ENCODE measurements at places on chromosomes 16 and 17.
A peak's percentile ranks its signal among the peaks of the same experiment; 100 is the strongest.

GRCh38 chr16:12672986-12673385, 130.7 kb downstream of the CPPED1 start:
- DNase-seq, result no peak

- no peak for DNase-seq
Measured at GRCh38 chr16:68490829-68491575, 42.7 kb upstream of the SMPD3 start.

DNA sequence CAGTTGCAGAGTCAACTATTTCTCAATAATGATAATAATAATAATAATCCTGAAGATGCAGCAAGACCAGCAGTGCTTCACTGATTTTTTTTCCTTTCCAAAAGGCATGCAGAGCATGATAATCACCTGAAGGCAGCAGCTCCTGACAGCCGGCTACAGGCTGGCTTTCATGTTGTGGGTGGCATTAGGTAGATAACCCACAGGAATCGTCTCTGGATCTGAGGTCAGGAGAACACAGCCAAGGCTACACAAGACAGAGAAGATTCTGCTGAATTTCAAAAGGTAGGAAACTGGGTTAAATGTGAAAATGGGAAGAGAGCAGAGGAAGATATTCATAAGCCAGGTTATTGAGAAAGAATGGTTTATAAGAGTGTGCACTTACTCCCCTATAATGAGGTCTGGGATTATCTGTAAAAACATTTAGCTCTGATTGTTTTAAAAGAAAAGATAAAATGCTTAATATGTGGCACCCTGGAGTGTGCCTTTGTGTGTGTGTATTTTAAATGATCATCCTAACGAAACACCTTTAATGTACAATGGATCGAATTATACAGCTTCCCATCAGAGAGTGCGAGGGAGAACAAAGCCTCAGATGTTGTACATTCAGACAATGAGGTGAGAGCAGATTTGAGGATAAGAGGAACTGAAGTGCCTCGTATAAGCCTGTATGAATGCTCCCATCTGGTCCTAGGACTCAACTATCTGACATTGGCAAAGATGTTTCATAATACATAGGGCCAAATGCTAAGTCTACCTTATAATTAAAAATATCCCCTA, 273.1 kb downstream of the PHKB start:
- no peak for DNase-seq

DNA sequence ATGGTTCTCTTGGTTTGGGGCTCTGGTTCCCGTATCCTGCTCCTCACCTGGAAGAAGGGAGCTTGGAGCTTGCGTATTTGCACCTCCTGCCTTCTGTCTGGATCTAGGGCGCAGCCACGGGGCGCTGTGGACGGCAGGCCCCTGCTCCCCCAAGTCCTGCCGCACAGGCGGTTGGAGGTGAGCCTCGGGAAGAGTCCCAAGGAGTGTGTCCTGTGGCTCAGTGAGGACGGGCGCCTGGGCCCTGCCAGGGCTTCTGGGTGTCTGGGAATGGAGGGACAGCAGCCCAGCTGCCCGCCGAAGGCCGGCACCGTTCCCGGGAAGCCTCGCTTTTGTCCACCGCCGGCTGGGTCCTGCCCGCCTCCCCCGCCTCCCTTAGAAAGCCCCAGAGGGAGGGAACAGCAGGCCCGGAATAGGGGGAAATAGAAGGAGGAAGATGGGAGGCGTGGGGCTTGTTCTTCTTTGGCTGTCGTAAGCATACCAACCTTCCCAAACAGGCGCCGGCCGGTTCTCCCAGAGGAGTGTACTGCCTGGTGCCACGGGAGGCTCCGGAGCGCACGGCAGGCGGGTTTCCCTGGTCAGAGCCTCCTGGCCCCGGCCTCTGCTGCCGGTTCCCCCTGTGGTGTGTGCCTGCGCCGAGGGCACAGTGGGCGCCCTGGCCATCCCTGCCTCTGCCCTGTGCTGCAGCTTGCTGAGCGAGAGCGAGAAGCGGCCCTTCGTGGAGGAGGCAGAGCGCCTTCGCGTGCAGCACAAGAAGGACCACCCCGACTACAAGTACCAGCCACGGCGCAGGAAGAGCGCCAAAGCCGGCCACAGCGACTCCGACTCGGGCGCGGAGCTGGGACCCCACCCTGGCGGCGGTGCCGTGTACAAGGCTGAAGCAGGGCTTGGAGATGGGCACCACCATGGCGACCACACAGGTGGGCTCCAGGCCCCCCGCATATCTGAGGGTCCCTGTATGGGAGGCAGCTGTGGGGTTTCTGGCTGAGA, 1.8 kb downstream of the SOX8 start:
- peak; percentile 66 for DNase-seq

DNA sequence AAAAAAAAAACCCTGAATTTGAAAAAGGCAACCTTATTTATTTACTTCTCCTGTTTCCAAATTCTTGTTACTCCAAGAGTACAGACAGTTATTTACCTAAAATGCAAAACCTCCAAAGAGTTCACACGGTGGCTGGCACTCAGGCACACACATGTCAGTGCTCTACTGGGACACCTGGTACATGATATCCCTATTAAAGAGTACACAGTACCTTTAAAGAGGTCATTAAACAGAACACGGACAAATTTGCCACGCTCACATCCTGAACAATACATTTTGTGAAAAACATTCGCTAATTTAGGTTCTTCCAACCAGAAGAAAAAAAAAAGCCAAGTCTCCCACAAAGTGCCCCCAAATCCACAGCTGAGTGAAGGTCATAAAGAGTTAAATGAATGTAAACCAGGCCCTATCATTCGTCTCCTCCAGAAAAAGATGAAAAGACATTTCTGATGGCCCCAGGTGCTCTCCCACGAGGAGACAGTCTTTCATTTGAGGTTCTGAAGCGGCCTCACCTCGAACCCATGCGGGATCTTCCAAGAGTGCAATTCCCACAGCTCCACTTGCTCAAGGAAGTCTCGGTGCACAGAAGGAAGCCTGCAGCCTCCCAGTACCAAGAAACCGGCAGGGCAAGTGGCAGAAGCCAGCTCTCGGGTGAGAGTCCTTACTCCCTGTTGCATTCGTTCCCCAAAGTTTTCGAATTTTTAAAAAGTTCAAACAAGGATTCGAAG, 993 bp downstream of the ERN1 start:
- no peak for DNase-seq

DNA sequence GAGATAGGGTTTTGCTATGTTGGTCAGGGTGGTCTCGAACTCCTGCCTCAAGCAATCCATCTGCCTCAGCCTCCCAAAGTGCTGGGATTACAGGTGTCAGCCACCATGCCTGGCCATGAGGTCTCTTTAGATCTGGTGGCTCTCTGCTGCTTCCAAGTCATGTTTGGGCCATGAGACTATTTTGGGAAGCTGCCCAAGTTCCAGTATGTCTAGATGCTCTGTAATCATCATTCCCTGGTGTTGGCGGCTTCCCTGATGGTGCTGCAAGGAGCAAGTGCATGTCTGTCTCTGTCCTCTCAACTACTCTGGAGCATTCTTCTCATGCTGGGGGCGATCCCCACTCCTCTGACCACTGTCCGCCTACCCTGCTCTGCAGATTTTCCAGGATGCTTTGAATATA, 6.4 kb upstream of the ODF4 start:
- DNase-seq, result no peak

DNA sequence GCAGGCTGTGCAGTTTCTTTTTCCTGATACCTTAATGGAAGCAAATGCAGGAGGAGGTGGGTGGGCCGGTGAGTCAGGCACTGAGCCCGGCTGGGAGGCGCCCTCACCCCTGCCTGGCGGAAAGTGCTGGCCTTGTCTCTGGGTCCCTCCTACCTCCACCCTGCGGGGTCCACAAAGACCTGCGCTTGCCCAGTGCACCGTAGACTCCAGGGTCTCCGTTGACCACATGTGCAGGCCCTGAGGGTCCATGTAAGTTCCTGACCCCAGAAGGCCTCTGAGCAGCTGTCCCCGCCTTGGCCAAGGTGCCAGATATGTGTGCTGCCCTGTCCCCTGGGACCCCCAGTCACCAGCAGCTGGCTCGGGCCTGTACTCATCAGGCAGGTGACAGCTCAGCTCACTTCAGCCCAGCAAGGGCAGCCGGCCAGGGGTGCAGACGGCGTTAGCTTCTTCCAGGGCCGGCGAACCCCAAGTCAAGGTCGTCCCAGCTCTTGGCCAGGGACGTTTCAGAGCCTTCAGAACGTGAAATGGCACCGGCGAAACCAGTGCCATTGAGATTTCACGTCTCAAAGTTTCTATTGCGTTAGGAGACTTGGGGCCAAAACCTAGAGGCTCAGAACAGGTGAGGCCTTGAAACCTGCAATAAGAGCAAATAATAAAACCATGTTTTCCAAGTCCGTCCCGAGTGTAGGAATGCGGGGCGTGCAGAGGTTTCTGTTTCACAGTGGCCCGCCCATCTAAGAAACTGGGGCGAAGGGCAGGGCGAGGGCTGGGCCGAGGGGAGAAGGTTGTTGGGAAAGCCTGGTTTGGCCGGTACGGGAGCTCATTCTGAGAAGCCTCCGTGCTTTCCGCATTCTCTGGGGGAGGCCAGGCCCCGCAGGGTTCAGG, 12.1 kb downstream of the METRNL start:
- no peak for DNase-seq

DNA sequence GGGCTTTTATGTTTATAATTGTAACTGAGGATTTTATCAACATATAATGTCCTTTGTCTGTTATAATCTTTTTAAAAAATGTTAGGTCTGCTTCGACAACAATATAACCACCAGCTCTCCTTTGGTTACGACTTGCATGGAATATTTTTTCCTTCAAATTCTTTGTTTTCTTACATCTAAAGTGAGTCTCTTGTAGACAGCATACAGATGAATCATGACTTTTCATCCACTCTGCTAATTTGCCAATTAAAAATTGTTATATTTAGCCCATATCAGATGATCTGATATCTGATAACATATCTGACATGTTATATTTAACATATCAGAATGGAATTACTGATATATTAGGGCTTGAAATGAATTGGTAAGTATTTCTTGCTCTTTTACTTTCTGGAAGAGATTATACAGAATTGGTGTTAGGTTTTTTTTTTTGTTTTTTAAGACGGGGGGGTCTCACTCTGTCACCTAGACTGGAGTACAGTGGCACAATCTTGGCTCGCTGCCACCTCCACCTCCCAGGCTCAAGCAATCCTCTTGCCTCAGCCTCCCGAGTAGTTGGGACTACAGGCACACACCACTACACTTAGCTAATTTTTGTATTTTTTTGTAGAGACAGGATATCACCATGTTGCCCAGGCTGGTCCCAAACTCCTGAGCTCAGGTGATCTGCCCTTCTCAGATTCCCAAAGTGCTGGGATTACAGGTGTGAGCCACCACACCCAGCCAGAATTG, 27.5 kb downstream of the TBX21 start:
- DNase-seq, result no peak

- no peak for DNase-seq
Measured at GRCh38 chr16:87459027-87459426, 33.8 kb downstream of the ZCCHC14 start.

DNA sequence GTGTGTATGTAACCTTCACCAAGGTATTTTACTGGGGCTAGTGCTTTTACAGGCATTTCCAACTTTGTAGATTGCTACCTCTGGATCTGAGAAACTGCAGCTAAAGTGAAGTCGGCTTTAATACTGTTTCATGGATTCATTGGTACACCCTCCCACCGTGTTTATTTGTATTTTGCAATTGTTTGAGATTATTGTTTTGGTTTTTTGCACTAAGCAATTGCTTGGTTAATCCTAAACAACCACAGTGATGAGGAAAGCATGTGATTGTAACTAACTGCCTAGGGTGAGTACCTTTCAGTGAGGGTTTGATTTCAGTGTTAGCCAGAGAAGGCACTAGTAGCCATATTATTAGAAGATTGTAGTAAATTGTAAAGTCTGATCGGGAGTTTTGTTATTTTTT, 3.3 kb downstream of the LUC7L3 start:
- DNase-seq, result no peak

- no peak for DNase-seq
Measured at GRCh38 chr16:76278086-76278485, 885 bp downstream of the CNTNAP4 start.

GRCh38 chr17:10651927-10652326, 5.2 kb downstream of the MYH3 start:
- no peak for DNase-seq

DNA sequence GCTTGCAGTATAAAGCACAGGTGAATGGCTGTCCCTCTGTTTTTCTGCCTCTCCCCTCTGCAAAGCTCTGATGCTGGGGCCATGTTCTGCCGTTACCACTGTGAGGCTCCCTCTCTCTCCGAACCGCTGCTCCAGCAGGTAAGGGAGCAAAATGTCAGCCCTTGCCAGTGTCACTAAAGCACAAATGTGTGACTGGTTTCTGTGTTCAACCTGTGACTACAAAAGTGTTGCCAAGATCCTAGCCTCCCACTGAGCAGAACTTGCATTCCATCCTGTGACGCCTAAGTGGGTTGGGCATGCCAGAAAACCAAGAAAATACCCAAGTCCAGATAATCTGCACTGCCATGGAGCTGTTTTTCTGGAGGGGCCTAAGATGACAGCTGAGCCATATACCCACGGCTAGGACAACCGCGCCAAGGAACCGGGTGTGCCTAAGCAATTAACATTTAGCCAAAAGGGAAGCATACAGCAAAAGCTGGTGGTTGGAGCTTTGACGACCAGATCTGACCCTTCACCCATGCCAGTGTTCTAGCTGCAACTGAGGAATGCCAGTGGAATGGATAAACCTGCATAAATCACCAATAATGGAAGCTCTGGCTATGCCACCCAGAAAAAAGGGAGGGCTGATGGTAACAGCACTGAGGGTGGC, 35.0 kb downstream of the PSME3IP1 start:
- no peak for DNase-seq

GRCh38 chr17:21417921-21418320, 41.8 kb downstream of the KCNJ12 start:
- no peak for DNase-seq

- peak; percentile 93 for DNase-seq
Measured at GRCh38 chr16:582614-583331, 7.1 kb upstream of the RAB40C start.

DNA sequence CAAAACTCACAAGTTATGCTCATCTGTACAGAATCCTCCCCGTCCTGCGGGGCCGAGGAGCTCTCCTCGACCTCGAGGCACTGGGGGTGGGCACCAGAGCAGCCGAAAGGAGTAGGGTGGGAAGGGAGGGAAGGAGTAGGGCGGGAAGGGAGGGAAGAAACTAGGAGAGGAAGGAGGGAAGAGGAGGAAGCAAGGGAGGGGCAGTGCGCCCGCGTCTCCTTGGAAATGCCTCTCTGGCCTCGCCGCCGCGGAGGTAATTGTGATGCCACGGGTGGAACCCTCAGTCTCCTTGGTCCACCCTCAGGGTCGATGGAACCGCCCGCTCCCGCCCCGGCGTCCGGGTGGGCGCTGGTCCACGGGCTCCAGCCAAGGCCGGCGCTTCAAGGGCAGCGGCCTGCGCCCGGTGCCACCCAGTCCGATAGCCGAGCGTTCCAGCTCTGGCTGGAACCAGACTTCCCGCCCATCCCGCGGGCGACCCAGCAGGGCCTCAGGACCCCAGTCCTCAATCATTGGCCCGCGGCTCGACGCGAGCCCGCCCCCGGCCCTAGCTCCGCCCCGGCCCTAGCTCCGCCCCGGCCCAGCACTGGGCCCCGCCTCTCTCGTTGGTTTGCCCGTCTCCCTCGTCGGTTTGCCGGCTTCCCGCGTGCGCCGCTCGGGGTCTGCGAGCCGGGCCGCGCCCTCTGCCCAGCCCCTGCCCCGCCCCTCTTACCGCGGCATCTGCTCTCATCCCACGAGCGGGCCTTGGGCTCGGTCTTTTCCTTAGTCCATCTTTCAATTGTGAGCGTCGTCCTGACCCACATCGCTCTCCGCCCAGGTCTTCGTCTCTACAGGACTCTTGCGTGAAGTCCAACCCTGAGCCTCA, 596 bp downstream of the PROCA1 start:
- DNase-seq, result peak; percentile 77

Measured in posterior cingulate gyrus (tissue), 11 donors.